ENCODE measurements at places on chromosomes 2 and 18.

DNA sequence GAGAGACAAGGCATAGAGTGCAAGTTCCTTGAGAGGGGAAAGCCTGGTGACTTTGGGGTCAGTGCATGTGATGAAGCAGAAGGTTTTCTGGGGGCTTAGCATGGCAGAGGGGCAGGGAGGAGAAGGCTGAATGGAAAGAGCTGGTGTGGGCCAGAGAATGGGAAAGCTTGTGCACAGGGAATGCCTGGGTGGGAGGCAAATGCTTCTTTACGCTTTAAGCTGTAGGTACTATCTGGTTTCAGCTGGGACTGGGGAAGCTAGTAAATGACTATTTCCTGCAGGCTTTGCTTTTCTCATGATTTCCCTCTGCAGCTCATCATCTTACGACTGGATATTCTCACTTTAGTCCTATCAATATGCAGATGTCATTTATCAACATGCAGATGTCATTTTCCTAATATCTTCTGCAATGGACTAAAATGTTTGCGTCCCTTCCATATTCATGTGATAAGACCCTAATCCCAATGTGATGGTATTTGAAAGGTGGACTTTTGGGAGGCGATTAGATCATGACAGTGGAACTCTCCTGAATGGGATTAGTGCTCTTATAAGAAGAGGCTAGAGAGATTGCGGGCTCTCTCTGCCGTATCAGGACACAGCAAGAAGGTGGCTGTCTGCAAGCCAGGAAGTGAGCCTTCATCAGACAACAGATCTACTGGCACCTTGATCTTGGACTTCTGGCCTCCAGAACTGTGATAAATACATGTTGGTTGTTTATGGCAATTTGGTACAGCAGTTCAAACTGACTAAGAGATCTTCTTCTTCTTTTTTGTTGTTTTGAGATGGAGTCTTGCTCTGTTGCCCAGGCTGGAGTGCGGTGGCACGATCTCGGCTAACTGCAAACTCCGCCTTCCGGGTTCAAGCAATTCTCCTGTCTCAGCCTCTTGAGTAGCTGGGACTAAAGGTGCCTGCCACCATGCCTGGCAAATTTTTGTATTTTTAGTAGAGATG is 50.1 kb downstream of the MYCN start:
- no peak for DNase-seq

- DNase-seq, result no peak
These were observed 63.9 kb downstream of the SPRED2 start for GRCh38 chr2:65368468-65368867.

- no peak for DNase-seq
These were observed 479.2 kb upstream of the ACVR2A start for GRCh38 chr2:147365622-147366021.

- peak; percentile 86 for DNase-seq
These were observed at the start of gene PSD4 for GRCh38 chr2:113173542-113174375. PSD4 (plus strand) TSS chr2:113173971; CDS start chr2:113182457, 8,486 bp downstream.

DNA sequence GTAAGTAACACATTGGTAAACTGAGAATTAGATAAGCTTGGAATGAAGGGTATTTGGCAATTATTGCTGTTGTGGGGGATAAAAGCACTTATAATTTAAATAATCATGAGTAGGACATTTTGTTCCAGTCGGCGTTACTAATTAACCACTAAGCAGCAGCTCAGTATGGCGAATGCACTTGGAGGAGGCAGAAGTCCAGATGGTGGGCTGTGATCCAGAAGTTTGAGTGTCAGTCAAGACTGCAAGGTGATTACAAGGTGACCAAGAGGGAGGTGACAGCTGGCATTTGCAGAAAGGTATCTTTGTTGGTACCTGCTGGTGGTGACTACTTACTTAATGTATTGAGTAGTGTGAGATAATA is 643.6 kb upstream of the FAM98A start:
- DNase-seq, result no peak

- DNase-seq, result no peak
These were observed 1233.6 kb upstream of the TMEFF2 start for GRCh38 chr2:193428336-193428818.

- no peak for DNase-seq
These were observed 127.8 kb downstream of the TRIM43 start for GRCh38 chr2:95719473-95720060.

- no peak for DNase-seq
These were observed 92.1 kb downstream of the SH3BP4 start for GRCh38 chr2:235043762-235044500.

DNA sequence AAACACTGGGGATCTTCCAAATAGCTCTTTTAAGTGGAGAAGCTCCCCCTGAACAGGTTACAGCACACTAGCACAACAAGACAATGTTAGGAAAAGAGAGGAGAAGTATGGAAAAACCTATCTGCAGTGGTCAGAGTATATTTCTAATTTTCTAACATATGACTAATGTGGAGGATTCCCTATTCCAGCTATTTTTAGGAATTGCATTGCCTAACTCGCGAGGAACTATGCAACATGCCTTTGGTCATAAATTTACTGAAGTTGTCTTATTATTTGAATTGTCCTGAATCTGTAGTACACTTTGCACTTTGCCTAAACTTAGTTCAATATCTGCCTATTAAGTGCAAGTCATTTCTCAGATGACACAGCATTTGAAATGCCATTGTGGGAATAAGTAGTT is 381.4 kb downstream of the CCDC85A start:
- no peak for DNase-seq

DNA sequence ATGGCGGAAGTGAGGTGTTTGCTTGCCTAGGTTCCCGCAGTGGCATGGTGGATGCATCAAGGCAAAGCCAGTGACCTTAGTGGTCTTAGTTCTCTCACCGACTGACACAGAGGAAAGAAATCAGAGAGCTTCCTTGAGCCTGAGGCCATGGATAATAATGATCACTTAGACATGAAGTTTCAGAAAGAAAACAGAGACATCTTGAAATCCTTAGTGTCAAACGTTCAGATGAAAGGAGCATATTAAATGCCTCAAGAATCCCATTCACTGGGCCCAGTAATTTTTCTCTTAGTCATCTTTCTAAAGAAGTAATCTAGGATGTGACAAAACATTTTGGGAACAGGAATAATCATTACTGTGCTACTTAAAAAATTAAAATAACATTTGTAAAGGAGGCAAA is 35.2 kb downstream of the COPS8 start:
- DNase-seq, result no peak
